ENCODE measurements at places on chromosomes 1 and 21.

DNA sequence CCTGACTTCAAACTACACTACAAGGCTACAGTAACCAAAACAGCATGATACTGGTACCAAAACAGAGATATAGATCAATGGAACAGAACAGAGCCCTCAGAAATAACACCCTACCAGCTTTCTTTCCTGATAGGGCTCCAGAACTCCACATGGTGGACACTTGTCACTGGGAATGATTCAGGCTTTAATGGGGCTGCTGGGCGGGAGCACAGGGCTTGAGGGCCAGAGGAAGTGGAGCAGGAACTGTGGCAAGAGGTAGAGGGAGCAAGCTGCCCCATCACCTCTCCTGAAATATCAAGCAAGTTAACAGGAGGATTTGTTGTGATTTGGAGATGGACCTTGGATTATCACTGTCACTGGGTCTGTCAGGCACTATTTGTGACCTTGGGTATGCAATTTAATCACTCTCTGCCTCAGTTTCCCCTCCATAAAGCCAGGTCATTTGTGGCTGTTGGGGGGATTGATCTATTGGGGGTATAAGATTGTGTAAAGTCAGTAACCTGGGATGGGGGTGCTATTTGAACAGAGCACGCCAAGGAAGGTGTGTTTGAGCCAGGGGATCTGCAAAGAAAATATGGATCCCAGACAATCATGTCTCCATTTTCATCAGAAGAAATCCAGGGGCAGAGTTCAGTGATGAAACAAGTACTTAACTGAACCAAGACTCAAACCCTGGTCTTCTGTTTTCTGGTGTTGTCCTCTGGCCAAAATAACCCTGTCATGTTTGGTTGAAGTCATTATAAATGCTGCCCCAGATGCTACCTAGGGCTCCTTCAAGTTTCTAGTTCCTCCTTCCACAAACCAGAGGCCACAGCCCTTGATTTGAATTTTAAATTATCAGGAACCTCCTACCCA is 25.2 kb downstream of the ETS2 start:
- DNase-seq: no peak

- DNase-seq: no peak
These were observed 356.5 kb upstream of the DUSP10 start for GRCh38 chr1:222098404-222098803.

DNA sequence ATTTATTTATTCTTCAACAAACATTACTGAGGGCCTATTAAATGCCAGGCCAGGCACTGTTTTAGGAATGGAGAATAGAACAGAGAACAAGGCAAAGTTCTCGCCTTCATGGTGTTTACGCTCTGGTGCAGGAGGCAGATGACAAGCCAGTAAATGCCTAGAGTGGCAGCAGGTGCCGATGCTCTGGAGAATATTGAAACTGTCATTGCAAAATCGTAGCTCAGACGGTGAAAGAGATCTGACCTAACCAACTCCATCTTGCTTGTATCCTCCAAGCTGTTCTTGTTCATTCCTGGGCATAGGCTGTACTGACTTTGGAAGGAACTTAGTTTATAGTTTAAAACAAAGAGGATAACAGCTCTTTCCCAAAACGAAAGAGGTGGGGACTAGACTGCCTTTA is 13.5 kb upstream of the ENO1 start:
- DNase-seq: no peak

- DNase-seq: no peak
These were observed 23.7 kb downstream of the UMODL1 start for GRCh38 chr21:42094811-42095210.

DNA sequence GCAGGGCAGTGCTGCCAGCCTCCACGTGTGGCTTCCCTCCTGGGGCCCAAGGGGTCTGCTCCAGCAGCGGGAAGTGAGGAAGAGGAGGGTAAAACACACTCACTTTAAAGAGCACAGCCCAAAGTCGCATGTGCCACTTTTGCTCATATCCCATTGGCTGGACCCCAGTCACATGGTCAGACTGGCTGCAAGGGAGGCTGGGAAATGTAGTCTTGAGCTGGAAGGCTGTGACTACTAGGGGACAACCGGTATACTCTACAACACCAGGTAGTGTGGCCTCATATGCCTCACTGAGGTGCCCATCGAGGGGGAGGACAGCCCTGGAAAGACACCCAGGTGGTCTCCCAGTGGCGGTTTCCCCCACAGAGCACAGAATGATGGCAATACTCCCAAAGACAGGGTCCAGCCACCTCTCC is 45.2 kb downstream of the CAMK2N1 start:
- DNase-seq: peak; percentile 65

DNA sequence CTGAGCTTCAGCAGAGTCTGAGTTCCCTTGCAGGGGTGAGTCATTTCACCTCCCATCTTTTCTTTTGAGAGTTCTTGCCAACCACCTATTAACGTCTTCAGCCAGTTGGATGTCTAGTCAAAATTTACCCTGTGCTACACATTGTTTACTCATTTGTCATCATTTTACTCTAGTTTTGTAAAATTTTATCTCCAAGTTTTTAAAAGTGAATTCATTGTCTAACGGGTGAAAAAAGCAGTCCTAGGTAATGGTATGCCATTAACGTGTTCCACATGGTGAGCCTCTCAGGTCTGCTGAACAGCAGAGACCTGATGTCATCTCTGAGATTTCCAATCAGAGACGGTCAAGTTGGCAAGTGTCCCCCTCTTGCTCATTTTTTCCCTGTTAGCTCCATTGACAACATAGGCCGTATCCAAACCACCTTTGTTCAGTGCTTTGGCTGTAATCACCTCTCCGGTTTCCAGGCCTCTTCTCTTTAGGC is 85.4 kb downstream of the TBX15 start:
- no peak for DNase-seq

- DNase-seq: no peak
These were observed 12.1 kb upstream of the LINGO4 start for GRCh38 chr1:151817353-151817730.

DNA sequence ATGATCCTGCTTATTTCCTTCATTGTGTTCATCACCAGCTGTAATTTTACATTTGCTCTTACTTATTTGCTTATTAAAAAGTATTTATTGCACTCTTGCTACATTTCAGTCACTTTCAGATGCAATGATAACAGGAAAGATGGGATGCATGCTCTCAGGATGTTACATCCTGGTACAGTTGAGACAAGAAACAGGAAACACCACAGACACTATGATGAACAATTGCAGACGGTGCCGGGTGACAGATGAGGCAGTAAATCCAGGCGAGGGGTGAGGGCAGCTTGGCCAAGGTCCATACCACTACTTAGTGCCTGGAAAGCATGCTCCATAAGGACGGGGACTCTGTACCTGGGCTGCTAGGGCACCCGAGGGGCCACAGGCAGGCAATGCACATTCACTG is 156.6 kb upstream of the RAB4A start:
- DNase-seq: no peak

GRCh38 chr1:20250340-20250989 is 40.2 kb upstream of the VWA5B1 start:
- DNase-seq: peak; percentile 39

DNA sequence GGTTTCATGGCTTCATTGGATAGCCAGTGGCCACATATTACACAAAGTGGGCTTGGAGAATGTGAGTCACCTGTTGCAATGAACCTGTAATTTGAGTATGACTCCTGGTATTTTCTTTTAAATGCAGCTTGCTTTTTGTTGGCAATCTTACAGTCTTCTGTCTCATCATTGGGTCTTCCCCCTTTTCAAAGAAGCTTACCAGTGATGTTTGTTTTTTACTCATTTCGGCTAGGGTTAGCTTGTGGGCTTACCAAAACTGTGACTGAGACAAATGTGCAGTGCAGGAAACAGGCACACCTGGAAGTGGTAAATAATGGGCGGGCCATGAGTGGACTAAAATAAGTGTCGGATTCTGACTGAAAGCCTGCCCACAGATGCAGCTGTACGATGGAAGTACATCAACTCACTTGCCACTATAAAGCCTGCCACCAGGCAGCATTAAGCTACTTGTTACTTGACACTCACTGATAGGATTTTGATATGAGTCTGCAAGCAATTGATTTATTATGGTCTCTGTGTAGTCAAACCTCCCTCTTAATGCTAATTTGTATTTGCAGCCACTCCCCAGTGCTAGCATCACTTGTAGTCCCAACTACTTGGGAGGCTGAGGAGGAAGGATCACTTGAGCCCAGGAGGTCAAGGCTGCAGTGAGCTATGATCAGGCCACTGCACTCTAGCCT is 4.2 kb downstream of the HHAT start:
- no peak for DNase-seq

DNA sequence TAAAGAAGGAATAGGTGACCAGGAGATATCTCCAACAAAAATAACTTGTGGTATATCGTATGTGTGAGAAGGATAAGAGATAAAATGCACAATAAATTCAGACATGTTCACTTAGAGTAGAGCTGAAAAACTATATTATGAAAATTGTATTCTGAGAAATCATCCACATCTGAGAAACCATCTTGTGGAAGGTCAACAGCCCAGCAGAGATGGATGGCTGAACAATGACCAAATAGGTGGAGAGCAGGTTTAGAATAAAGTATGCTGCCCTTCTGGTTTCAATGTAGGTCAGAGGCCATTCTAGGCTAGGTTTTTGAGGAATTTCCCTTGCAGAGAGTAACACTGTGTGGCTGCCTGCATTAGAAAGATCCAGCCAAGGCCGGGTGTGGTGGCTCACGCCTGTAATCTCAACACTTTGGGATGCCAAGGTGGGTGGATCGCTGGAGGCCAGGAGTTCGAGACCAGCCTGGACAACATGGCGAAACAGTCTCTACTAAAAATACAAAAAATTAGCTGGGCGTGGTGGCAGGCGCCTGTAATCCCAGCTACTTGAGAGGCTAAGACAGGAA is 8.8 kb upstream of the UAP1 start:
- peak; percentile 5 for DNase-seq

- DNase-seq: no peak
These were observed 205.0 kb downstream of the KCTD3 start for GRCh38 chr1:215772151-215772550.

DNA sequence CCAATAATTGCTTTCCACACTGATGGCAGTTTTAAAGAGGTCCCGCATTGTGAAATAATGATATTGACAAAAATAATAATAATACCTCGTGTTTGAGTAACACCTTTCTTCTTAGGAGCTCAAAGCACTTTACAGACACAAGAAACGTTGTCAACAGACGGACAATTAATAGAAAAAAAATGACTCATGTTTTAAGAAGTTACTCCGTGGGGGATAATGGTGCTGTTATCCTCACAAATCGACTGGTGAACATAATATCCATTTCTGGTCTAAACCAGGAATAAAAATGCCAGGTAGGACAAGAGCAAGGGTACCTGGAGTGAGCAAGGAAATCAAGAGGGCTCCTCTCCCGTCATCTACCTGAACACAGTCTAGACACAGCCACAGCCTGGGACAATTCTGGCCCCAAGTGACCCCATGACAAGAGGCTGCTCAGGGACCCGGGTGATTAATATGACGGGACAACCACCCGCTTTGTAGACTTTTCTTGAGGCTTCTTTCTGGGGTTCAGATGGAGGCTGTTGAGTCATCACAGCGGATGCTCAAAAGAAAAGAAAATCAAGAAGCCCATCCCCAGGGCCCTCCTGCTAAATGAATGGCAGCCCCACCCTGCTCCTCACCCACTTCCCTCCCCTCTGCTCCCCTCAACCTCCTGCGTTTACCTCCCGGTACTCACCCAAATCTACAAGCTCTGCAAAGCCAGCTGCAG is 146.2 kb upstream of the IRF2BP2 start:
- no peak for DNase-seq

GRCh38 chr1:201255479-201256362 is 27.6 kb upstream of the PKP1 start:
- no peak for DNase-seq

- no peak for DNase-seq
These were observed 126.2 kb upstream of the FGGY start for GRCh38 chr1:59170659-59171058.

- no peak for DNase-seq
These were observed 7.8 kb upstream of the LRRC52 start for GRCh38 chr1:165536016-165536415.

DNA sequence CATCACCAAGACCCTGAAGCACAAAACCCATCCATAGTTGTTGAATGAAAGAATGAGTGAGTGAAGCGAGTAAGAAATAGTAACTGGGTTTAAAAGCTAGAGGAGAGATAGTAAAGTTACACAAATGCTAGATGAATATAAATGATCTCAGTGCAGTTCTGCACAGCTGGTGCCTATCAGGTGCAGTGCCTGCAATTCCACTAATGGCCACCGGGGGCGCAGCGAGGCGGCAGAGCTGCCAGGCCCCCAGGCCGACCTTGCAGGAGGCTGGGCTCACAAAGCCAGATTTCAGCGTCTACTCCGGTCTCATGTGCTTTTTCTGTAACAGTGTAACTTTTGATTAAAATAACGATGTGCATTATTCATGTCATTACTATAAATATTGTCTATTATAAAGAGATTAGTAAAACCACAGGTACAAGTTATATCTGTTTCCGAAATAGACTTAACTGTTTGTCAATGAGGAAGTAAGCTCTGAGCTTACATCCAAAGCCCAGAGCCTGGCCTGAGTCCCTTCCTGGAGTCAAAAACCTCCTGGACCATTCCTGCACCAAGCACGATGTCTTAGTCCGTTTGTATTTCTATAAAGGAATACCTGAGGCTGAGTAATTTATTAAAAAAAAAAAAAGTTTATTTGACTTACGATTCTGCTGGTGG is 477.6 kb downstream of the NPHP4 start:
- DNase-seq: peak; percentile 79

- DNase-seq: peak; percentile 93
These were observed 12.6 kb downstream of the HSF2BP start for GRCh38 chr21:43646550-43647260.

DNA sequence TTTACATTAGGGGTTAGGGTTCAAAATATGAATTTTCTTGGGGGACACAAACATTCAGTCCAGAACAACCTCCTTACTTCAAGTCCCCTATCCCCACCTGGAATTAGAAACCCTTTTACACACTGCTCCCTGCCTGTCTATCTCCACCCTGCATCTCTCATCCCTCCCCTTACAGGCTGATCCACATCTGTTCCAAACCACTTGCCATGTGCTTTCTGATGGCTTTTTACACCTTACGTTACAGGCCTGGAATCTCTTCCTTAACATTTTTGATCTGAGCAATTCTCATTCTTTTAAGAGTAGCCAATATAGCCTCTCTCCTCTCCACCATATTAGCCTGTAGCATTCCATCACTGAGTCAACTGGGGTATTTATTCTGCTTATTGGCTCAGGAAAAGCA is 122.0 kb downstream of the PTBP2 start:
- DNase-seq: no peak

GRCh38 chr1:156497078-156497742 is 3.4 kb downstream of the MEF2D start:
- no peak for DNase-seq

- no peak for DNase-seq
These were observed 17.5 kb downstream of the PFKL start for GRCh38 chr21:44317241-44317782.

GRCh38 chr1:172657586-172657985 is 1.3 kb upstream of the FASLG start:
- DNase-seq: no peak
